ENCODE measurements at places on chromosomes 6 and 20.

- DNase-seq, result no peak
These were observed 112.0 kb upstream of the CCN2 start for GRCh38 chr6:132063204-132063603.

DNA sequence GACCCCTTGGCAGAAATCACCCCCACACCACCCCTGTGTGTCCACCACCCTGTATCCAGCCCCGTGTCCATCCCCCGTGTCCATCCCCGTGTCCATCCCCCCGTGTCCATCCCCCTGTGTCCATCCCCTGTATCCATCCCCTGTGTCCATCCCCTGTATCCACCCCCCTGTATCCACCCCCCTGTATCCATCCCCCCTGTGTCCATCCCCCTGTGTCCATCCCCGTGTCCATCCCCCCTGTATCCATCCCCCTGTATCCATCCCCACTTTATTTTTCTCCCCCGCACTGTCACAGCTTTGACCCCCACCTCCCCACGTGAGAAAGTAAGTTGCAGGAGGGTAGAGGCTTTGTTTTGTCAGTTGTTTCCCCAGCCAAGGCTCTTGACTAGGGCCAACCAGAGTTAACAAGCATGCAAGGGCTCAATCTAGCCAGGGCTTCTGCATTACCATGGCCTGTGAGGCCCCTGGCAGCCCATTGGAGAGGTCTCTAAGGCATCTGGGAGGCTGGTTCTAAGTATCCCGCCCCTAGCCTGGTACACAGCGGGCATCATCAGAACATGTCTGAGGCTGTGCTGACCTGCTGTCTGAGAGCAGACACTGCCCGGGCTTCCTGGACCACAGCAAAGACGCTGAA lies 18.1 kb upstream of the SIRPA start:
- no peak for DNase-seq

DNA sequence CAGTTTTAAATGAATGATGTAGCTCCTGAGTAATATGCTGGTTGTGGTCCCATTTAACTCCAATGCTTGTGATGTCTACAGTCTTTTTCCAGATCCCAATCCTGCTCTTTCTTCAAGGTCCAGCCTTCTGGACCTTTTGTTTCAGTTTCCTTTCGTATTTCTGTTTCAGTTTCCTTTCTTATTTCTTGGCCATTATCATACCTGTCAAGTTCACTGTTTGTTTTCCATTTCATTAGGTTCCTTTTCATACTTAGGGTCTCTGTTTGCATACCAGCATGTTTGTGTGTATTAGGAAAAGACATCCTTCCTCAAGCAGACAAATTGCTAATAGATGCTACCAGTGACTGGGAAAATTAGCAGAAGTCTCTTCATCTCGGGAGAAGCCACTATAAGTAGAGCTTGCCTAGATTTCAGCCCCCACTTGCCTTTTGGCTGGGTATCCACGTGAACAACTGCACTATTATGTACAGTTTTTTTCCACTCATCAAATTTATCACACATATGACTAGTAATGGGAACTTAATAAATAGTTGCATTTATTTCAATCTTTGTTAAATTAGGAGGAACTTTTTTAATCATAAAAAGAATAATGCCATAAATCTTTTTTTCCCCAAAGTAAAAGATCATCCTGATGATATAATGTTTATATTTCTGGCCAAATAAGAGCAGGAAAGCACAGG lies 583.4 kb downstream of the BCKDHB start:
- DNase-seq, result no peak

DNA sequence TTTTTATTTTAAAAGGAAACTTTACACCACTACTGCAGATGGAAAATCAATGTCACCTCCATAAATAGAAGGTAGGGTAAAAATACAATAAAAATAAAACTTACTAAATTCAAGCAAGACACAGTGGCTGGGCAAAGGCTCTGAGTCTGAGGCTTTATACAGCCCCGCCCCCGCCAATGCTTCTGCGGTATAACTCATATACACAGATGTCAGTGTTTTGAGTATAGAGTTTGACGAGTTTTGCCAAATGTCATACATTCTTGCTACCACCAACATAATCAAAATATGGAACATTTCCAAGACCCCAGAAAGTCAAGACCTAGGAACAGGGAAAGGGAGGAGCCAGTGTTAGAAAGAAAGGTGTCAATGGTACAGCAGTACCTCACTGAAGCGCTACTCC lies 12.8 kb downstream of the NFATC2 start:
- DNase-seq, result no peak

DNA sequence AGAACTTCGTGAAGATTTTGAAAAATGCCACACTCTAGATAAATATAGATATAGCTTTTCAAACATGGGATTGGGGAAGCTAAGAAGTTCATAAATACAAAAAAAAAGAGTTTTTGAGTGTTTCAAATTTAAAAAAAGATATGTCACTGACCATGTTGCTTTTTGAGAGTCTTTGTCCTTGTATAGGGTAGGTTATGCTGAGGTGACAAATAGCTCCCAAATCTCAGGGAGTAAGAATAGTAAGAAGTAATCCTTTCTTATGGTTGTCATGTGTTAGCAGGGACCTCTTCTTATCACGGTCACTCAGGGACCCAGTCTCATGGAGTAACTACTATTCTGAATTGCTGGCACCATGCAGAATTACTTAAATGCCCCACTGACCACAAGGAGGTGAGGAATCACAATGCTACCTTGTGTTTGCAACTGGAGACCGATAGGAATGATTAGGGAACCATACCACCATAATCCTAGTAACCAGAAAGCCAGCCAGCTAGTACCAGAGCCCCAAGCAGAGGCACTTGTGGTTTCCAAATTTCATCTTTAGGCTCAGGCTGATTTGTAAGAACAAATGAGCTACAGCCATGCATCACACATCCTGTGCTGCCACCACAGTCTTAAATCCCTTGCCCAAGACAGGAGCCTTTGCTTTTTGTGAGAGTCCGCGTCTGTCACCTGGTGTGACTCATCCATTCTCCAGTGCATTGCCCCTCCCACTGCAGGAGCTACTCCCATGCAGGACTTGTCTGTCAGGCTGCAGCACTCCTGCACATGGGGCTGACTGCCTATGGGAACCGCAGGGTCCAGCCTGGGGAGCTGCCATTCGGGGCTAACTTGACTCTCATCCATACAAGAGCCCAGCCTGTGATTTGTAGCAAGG lies 42.4 kb upstream of the ADGRF4 start:
- DNase-seq, result no peak

Data from NCI-H2171 (cell line).